Stimulated activated CD4-positive, alpha-beta T cell treated with anti-CD3 and anti-CD28 coated beads, Interleukin-2, amount 100 ng/mL, for 4 hours (primary cell): ENCODE measurements at places on chromosomes 6 and 20.

- DNase-seq = no peak
These were observed 81.3 kb downstream of the HMGCLL1 start for GRCh38 chr6:55497694-55498093.

DNA sequence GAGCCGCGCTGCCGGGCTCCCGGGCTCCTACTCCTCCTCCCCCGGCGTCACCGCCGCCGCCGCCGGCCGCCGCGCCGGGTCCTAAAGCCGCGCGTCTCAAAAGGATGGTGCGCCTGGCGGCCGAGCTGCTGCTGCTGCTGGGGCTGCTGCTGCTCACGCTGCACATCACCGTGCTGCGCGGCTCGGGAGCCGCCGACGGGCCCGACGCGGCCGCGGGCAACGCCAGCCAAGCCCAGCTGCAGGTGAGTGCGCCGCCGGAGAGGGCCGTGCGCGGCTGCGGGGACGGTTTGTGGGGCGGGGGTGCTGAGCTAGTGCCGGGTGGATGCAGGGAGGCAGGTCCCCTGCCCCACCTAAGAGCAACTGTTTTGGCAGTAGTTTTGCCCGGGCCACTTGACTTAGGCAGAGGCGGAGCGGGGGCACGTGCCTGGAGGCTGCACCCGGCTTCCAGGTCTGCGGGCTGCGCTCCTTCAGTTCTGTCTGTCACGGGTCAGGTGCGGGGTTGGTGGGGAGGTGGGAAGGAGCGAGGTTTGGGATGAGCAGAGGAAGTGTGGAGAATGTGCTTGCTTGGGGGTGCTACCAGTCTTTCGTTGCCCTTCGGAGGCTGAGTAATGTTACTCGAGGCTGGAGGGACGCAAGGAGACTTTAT is 722 bp downstream of the ISM1 start:
- peak; percentile 42 for DNase-seq

DNA sequence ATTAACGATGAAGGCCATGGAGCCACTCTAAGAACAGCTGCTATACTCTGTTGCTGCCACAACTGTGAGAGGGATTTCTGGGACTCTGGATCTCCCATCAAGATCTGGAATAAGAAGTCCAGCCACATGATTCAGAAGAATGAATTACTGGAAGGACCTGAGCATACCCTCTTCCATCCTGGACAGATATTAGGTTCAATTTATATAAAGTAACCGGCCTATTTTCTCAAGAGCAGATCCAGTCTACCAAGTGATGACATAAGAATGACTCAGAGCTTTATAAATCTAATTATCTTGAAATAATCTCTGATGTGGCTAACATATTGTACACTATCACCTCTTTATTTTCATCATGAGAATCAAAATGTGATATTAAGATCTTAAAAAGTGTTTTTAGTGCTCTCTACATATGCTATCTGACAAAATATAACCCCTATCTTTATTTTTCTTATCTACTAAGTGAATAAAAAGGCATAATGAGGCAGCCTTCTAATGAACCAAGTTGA is 45.1 kb downstream of the COL9A1 start:
- DNase-seq = no peak

DNA sequence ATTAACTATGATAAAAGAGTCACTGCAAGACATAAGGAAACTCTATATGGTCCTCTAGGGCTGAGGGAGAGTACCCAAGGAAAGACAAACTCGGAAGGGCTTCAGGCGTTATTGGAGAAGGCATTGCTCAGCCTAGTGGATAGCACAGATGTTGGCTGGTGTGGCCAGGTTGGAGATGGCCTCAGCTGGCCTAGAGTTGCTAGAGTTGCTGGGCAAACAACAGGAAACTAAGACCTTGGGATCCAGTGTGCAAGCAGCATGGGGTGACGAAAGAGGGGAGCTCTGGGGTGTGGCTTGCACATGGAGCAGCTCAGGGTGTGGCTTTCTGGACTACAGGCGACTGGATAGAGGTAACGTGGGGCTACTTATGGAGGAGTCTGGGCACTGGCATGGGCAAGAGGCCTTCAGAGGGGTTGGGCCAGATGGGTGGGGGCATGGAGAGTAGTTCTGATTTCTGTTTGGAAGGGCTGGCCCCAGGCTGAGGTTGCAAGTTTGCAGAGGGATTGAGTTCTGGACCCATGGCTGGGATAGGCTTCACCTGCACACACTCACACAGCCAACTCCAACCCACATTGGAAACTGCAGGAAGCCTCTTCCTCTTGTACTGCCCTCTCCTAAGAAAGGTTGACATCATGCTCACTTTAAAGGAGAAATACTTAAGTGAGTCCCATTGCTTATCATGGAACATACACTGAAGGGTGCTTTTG is 5.2 kb upstream of the BPIFB6 start:
- no peak for DNase-seq

DNA sequence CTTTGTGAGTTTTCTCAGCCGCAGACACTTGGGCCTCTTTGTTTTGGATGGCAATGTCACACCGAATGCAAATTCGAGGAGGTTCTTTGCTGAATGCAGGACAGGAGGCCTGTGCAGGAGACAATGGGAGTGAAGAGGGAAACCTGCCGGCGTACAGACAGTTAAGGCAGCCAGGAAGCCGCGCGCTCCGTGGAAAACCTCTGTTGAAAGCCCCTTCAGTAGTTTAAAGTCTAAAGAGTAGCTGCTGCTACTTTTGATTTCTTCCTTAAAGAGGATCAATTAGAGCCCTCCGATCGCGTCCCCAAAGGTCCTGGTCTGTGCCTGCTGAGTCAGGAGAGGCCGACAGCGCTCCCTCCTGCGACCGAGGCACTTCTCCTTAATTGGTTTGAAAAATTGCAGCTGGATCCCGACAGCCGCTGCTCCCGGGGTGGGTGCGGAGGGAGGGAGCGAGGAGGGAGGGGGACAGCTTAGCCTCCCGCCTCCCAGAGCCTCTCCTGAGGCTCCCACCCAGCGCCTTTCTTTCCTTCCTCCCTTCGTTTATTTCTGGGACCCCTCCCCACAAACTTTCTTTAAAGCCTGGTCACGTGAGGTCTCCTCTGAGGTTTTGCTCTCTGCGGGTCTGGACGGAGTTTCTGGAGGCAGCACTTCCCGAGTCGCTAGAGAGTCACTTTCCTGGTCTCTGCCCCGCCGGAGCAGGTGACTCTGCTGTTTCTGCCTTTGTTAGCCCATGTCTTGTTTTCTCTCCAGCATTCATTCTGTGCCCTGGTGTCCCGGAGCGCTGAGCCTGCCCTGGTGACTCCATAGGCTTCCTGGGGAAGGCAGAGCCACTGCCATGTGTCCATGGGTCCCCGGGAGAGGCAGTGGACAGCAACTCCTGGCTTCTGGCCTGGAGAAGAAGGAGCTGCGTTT is 22.3 kb upstream of the RPP40 start:
- DNase-seq = no peak

GRCh38 chr6:5469101-5469846 is 208.0 kb downstream of the FARS2 start:
- no peak for DNase-seq

DNA sequence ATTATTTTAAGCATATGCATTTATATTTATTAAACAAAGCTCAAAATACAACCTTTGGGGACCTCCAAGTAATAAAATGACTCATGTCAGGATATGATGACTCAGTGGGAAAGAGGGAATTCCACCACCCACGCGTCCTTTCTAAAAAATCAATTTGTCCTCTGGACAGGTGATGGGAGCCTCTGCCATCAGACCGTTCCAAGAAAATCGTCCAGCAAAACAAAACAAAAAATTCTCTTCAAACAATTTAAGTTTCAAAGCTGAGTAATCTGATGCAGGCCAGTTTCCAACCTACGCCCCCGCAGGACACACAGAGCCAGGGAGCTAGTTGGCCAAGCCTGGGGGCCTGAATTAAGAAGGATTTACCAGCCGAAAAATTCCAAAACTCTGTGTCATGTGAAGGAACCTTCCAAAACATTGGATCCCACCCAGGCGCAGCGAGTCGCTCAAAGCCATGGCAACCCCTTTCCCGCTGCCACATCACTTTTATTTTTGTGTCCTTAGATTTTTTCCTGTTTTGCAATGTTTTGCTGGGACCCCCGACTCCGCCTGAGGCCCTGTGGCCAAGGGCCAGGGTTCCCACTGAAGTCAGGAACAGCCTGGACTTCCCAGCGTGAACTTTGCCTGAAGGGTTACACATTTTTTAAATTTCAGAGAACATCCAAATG is 95.3 kb downstream of the NFATC2 start:
- no peak for DNase-seq

- DNase-seq = peak; percentile 1
These were observed 546 bp upstream of the KLHL32 start for GRCh38 chr6:96923871-96924493.

- DNase-seq = no peak
These were observed 154.9 kb downstream of the MRPL14 start for GRCh38 chr6:43972179-43972912.

DNA sequence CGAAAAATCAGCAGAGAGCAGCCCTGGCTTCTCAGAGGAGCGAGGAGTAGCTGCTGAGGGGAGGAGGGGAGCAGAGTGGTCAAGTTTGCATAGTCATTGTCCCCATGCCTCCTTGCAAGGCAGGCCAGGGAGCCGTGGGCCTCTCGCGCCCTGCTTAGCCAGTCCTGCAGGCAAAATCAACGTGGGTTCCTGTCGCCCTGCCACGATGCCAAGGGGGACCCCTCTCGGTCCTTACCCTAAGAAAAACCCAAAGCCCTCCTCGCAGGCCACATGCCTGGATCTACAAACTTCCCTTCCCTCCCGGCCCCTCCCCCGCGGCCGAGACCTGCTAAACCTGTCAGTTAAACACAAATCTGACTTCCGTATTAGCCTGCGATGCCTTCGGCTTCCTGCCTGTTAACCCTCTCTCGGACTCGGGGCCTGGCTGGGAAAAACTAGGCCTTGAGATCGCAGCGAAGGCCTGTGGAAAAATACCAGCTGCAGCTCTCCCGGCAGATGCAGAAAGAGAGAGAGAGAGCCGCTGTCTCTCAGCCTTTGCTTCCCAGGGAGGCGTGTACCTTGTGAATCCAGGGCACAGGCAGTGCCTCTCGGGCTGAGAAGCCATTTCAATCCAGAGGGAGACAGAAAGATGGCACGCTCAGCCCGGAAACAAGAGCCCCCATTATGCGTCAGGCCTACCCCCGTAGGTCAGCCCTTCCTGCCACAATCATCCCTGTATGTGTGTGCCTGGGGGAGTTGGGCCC is 968 bp upstream of the ZMYND8 start:
- DNase-seq = peak; percentile 18

DNA sequence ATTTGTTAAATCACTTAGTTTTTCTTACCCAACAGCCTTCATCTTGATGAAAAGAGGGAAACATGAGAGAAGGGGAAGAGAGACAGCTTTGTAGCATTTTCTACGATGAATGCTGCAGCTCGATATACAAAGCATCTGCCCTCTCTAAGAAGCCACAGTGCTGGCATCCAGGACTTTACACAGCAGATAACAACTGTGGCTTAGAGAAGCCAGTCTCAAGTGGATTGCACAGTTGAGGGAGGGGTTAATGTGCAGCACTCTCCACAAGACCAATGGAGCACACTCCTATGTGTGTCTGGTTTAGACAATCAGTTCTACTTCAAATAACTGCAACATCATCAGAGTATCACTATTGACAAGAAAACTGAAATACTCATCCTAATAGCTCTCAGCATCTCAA is 5.8 kb downstream of the C6orf120 start:
- no peak for DNase-seq

- no peak for DNase-seq
These were observed 57.5 kb upstream of the NT5E start for GRCh38 chr6:85392379-85392778.

GRCh38 chr20:44475372-44475693 is 341 bp upstream of the TTPAL start:
- no peak for DNase-seq

DNA sequence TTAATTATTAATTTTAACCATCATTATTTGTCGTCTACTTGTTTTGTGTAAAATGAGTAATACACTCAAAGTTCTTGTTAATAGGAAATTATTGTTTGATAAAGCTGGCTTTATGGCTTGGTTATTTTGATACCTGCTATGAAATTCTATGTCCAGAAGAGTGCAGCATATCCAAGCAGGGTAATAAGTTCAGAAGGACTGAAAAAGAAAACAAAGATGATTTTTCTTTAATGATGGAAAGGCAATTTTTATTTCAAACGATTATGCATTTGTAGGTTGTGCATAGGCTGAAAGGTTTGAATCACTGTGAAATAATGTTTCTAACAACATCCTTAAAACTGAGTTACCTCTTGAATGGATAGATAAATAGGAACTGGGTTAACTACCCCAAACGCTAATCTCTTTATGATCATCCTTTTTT is 1.4 kb upstream of the MAN1A1 start:
- DNase-seq = no peak

- DNase-seq = no peak
These were observed 35.3 kb downstream of the FOXP4 start for GRCh38 chr6:41581381-41581991.

DNA sequence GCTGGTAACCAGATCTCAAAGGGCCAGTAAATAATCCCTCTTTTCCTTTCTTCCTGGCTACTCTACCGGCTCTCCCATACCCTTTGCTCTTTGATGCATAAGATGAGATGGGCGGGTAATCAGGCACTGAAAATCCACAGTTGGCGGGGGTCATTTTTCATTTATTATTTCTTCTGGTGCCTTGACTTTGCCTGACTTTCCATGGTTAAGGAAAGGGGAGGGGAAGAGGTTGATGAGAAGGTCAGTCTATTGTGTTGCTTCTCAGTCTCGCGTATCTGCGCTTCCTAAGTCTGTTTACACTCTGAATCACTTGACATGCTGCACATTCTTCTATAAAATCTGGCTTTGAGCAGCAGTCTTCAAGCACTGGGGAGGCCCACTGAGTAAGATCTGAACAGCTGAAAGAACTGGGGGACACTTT is 121.1 kb upstream of the HDGFL1 start:
- DNase-seq = no peak

GRCh38 chr6:29933955-29934354 is 8.4 kb upstream of the HLA-A start:
- no peak for DNase-seq

GRCh38 chr6:1945235-1945832 is 300.1 kb downstream of the GMDS start:
- no peak for DNase-seq

DNA sequence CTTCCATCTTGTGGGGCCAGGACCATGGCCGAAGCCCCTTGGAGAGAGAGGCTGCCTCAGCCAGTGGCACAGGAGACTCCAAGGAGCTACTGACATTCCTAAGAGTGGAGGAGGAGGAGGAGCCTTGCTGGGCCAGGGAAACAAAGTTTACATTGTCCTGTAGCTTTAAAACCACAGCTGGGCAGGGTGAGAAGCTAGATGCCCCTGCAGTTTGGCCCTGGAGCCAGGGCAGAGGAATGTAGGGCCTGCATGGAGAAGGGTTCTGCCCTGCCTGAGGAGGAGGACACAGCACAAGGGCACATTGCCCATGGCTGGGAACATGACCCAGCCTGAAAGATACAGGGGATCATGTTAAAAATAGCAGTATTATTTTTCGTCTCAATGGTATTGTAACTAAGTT is 37.4 kb downstream of the PLCG1 start:
- no peak for DNase-seq

GRCh38 chr6:144262470-144263369 is 22.4 kb upstream of the UTRN start:
- no peak for DNase-seq
